ENCODE measurements at places on chromosomes 12 and 14.

DNA sequence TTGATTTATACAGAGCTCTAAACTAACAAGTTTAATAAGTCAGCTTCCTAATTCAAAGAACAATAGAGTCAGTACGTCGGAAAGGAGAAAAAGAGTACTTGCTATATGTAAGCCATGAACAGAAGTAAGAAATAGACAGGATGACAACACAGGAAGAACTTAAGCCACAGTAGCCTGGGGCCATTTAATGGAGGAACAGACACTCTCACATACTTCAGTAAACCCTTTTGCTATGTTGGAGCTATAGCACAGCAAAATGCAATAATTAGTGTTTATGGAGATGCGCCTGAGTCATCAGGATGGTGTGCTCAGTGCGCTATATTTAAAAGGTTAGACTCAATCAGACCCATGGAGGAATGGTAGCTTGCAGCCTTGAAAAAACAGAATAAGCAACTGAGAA lies 61.0 kb downstream of the SRGAP1 start:
- no peak for DNase-seq

GRCh38 chr12:8951744-8952143 lies 2.3 kb upstream of the M6PR start:
- DNase-seq, result no peak

DNA sequence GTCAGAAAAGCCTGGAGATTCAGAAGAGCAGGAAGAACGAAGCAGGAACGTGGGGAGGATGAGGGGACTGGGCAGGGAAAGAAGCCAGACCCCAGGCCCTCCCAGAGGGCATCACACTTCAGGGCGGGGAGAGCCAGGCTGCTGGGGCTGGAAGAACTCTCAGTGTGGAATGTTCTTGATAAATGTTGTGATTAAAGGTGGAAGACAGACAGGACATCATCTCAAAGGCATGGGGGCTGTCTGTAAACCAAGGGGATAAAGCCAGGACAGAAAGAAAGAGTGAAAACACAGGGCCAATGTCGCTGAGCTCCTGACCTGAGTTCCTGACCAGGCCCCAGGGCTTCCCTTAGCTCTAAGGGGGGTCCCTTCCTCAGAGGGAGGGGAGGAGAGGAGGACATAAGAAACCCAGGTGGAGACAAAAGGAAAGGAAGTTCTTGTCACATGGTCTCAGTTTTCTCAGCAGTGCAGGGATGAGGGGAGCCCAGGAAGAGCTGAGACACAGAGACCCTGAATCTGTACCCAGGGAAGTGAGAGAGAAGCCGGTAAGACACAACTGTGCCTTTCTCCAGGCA lies 56.3 kb downstream of the SETD3 start:
- DNase-seq, result no peak

GRCh38 chr12:64221651-64222008 lies 466 bp downstream of the KICS2 start:
- DNase-seq, result peak; percentile 54

GRCh38 chr12:81329085-81329484 lies 251.2 kb downstream of the ACSS3 start:
- DNase-seq, result no peak

GRCh38 chr12:125684968-125685790 lies 619.9 kb downstream of the AACS start:
- no peak for DNase-seq

GRCh38 chr12:94777936-94778335 lies 127.6 kb upstream of the TMCC3 start:
- no peak for DNase-seq

- DNase-seq, result no peak
Observed at GRCh38 chr12:87216436-87216835, 812.8 kb downstream of the C12orf50 start.
